Thyroid gland (tissue), 4 donors: ENCODE measurements at places on chromosomes 5 and 9. TPM values are rescaled to one million over a fixed set of nuclear protein-coding genes. Genes with fewer than 3 reads are reported as not detected.

DNA sequence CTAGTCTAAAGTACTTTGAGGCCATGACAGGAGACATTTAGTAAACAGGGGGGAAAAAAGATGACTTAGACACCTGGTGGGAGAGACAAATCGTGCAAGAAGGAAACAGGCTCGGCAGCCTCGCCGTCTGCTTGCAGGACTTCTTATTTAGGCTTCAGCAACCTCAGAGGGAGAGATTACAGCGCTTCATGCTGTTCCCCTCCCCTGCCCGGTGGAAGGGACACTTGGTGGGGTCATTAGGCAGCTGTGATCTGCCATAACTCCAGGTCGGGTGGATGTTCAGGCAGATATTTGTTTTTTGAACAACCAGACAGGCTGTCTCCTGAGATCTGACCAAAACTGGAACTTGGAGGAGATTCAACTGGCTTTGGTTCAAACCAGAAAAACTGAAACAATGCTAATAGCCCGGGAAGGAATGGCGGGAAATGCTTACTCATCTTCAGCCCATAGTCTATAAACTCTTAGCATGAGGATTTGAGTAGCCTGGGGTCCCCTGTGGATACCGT is 38.1 kb upstream of the CD180 start:
- peak; percentile 54 for DNase-seq
- peak overlapping the region; percentile 29 for H3K27ac ChIP-seq
- H3K27me3 ChIP-seq, result no peaks in the 10 kb centered on the region
- H3K4me1 ChIP-seq, result peaks cover 7% of the 10 kb centered on the region

The DOK3 gene
- 2.0 TPM for total RNA-seq

DNA sequence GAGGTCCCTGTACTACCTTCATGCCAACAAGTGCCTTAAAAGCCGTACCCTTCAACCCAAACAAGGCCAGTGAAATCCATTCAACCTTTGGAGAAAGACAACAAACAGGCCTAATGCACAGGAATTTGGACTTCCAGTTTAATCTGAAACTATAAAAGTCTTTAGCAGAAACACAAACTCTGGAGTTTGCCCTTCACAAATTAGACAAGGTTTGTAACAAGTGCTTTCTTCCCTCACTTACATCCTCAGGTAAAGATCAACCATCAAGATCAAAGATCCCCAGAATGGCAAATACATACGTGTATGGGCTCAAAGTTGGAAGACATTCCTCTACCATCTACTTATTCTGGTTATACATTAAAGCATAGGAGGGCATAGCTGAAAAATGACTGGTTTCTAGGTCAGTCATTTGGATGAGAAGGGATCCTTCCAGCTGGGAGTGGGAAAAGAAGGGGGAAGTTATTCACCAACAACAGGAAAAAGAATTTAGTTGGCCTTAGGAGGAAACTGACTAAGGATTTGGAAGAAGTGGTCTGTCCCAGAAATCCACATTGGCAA is 2.0 kb downstream of the DAB2 start:
- no peak overlapping the region for H3K4me3 ChIP-seq
- no peaks in the 10 kb centered on the region for H3K36me3 ChIP-seq
- no peak for DNase-seq
- H3K27ac ChIP-seq, result peak overlapping the region; percentile 72

The GPR151 gene
- not detected for total RNA-seq

DNA sequence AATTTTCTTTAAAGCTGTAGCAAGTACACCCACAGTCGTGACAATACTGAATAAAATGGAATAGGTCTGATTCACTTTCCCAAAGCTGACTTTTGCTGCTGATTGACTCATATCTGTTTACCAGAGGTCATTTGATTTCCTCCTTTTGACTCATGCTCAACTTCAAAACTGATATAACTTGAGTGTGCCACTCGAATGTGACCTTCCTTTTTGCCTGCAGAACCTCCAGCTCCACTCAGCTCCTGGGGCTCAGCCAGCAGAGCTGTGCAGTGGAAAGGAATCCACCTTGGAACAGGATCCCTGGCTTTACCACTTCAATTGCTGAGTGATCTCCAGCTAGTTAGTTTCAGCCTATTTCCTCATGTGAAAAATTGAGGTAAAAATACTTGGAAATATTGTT is 84.1 kb downstream of the FEM1C start:
- no peak overlapping the region for H3K4me3 ChIP-seq
- peak overlapping the region; percentile 43 for H3K27ac ChIP-seq
- H3K36me3 ChIP-seq, result no peaks in the 10 kb centered on the region

The MYORG gene
- 6.0 TPM for total RNA-seq

DNA sequence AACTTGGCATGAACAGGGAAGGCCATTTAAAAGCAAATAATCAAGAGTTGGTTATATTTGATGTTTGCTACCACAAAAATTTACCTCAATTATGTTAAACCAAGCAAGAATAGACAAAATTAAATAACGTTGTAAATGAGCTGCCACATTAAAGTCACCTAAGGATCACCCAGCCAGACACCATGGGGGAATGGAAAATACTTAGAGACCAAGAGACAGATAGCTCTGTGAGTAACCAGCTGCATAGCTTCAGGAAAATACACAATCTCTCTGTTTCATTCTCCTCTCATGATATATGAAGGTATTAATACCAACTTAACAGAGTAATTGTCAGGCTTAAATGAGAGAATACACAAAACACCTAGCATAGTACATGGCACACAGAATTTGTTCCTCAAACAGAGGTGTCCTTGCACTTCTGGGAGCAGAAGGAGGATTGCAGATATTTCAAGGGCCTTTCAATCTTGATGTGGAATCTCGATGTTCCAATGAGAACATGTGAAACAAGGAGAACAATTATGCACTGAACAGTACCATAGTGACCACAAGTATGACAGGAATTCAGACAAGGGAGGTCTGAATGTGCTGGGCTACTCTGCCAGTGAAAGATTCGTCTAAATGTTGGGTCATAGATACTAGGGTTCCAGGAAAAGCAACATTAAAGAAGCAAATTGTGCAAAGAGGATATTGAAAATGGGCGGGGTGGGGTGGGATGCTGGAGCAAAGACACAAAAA is 18.6 kb downstream of the JAKMIP2 start:
- no peaks in the 10 kb centered on the region for H3K4me1 ChIP-seq
- no peaks in the 10 kb centered on the region for H3K27me3 ChIP-seq
- no peaks in the 10 kb centered on the region for H3K36me3 ChIP-seq
- no peak overlapping the region for H3K4me3 ChIP-seq
- H3K27ac ChIP-seq, result no peak overlapping the region

- no peaks in the 10 kb centered on the region for H3K27me3 ChIP-seq
- H3K27ac ChIP-seq, result no peak overlapping the region
Observed at GRCh38 chr5:24668050-24668449, 23.3 kb upstream of the CDH10 start.

GRCh38 chr9:110148384-110148783 is 59.6 kb downstream of the C9orf152 start:
- H3K4me3 ChIP-seq, result no peak overlapping the region
- H3K27me3 ChIP-seq, result no peaks in the 10 kb centered on the region
- peak overlapping the region; percentile 42 for H3K27ac ChIP-seq
- DNase-seq, result no peak
- no peaks in the 10 kb centered on the region for H3K36me3 ChIP-seq

DNA sequence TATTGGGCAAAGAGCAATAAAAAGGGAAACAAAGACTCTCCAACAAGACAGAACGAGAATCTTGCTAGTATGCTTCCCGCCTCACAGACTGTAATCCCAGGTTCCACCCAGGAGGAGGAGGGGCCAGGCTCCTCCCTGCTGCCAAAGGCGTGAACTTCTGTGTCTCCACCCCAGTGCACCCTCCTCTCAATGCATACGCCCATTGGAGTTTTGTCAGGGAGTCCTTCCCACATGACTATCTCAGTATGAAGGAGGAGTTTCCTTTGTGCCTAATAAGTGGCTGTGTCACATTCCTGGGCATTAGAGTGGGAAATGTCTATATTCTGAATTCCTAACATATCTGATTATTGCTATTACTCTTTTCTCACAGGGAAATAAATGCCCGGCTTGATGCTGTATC is 106.4 kb upstream of the DHFR start:
- no peaks in the 10 kb centered on the region for H3K36me3 ChIP-seq
- no peak overlapping the region for H3K4me3 ChIP-seq
- H3K4me1 ChIP-seq, result peaks cover 14% of the 10 kb centered on the region

The MRPL50 gene
- total RNA-seq, result 17.4 TPM

GRCh38 chr9:113574441-113575262 is 111.1 kb downstream of the RGS3 start:
- H3K4me1 ChIP-seq, result peaks cover 4% of the 10 kb centered on the region
- H3K36me3 ChIP-seq, result no peaks in the 10 kb centered on the region
- no peak overlapping the region for H3K4me3 ChIP-seq
- H3K27me3 ChIP-seq, result no peaks in the 10 kb centered on the region

- H3K27me3 ChIP-seq, result no peaks in the 10 kb centered on the region
- no peak for DNase-seq
- no peaks in the 10 kb centered on the region for H3K36me3 ChIP-seq
- no peak overlapping the region for H3K4me3 ChIP-seq
- no peak overlapping the region for H3K27ac ChIP-seq
- peaks cover 6% of the 10 kb centered on the region for H3K4me1 ChIP-seq
Observed at GRCh38 chr5:157546456-157547100, 29.0 kb downstream of the ADAM19 start.

DNA sequence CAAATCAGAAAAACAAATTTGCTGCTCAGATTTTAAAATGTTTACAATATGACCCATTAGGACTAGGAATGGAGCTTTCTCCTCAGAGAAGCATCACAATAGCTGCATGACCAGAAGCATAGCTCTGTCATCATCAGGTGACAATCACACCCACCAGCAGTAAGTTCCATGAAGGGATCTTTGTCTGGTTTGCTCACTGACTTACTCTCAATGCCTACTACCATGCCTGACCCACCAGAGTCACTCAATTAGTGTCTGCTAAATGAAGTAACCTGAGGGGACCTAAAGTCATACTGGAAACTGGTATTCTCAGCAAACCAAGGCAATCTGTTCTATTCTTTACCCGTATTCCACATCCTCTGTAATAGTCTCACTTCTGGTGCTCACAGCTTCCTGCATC is 7.7 kb downstream of the ERMP1 start:
- DNase-seq, result no peak
- H3K4me1 ChIP-seq, result peaks cover 10% of the 10 kb centered on the region
- H3K27ac ChIP-seq, result no peak overlapping the region
- H3K36me3 ChIP-seq, result peaks cover 3% of the 10 kb centered on the region
- H3K4me3 ChIP-seq, result no peak overlapping the region

The IL3 gene
- not detected for total RNA-seq

DNA sequence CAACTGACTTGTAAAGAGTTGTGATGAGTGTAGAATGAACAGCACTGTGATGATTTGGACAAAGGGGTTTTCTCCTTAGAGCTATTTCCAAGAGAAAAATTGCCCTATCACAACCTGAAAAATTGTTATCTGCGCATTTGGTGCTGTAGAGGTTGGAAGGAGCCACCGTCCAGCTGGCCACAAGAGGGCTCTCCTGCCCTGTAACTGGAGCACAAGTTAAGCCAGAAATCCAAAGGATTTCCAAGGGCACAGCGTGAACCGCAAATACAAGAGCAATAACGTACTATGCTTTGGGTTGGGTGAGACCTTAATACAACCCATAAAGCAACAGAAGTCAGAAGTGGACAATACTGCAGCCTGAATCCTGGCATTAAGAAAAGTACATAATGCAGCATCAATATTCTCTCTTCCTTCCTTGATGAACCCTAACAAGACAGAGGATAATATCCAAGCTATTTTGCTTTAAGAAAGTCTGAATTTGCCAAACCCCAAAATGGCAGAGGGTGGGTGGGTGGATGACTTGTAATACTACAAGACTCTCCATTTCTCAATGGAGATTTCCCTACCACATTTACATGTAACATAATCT is 56.8 kb upstream of the SMIM32 start:
- peak; percentile 69 for DNase-seq
- no peak overlapping the region for H3K4me3 ChIP-seq
- H3K4me1 ChIP-seq, result no peaks in the 10 kb centered on the region
- no peaks in the 10 kb centered on the region for H3K36me3 ChIP-seq

GRCh38 chr9:129934780-129935179 is 99.5 kb downstream of the USP20 start:
- no peaks in the 10 kb centered on the region for H3K27me3 ChIP-seq
- peaks cover 48% of the 10 kb centered on the region for H3K4me1 ChIP-seq
- H3K36me3 ChIP-seq, result no peaks in the 10 kb centered on the region

DNA sequence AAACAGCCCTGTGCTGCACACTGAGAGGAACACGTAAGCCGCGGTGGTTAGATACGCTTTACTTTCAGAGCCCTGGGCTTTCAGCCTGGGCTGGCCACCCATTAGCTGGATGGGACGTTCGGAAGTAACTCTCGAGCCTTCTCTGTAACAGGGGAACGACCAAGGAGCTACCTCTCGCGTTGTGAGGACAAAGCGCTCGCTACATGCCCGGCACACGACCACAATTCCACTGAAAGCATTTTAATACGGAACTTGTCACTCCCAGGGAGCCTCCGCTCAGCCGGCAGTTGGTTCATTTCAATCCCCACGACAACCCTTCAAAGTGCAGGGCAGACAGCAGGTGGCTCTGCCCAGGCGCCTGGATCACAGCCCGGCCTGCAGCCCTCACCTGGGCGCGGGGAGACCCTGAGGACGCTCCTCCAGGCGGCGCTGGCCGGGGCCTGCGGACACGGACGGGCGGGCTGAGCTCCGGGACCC is 368 bp downstream of the SURF1 start:
- H3K4me3 ChIP-seq, result peak overlapping the region; percentile 82
- no peak for DNase-seq
- peaks cover 16% of the 10 kb centered on the region for H3K36me3 ChIP-seq
- H3K27ac ChIP-seq, result no peak overlapping the region
- H3K27me3 ChIP-seq, result no peaks in the 10 kb centered on the region

DNA sequence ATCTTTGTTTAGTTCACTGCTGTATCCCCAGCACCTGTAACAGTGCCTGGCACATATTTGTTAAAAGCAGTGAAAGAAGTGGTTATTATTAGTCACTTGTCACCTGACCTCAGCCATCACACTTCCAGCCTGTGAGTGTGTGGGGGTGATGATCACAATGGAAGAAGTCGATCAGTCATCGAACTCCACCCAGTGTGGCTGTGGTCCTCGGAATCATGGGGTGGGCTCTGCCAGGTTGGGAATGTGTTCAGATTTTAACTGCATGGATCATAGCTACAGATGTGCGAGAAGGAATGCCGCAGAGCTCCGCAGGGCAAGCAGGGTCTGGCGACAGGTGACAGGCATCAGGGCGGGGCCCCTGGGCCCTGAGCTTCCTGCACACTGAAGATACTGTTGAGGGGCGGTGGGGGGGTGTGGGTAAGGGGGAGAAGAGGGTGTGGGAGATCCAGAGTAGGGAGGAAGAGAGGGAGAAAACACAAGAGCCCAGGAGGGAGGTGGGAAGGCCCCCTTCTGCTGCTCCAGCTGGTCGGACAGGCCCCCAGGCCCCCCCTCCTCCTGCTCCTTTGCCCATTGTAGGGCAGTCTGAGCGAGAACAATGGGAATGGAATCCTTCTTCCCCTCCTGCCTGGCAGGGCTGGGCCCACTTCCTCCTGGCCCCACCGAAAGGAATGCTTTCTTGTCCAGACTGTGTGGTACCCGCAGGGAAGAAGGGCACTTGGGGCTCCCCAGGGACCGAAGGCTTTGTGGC is 89.6 kb downstream of the SPRY4 start:
- H3K27ac ChIP-seq, result no peak overlapping the region
- H3K4me3 ChIP-seq, result no peak overlapping the region
- H3K36me3 ChIP-seq, result no peaks in the 10 kb centered on the region
- H3K4me1 ChIP-seq, result no peaks in the 10 kb centered on the region
- no peak for DNase-seq
- H3K27me3 ChIP-seq, result no peaks in the 10 kb centered on the region
